GM12878 (cell line): ENCODE measurements at places on chromosomes 16 and 17. TPM values are rescaled to one million over a fixed set of nuclear protein-coding genes. Genes with fewer than 3 reads are reported as not detected.
A peak's percentile ranks its signal among the peaks of the same experiment; 100 is the strongest.

Gene LRRC46
- total RNA-seq: 0.38 and 0.53 TPM in 2 replicates

Gene TBC1D26
- not detected in 2 replicates for total RNA-seq

Gene GCGR
- not detected in 2 replicates for total RNA-seq

Gene TP53TG3F
- not detected in 2 replicates for total RNA-seq

DNA sequence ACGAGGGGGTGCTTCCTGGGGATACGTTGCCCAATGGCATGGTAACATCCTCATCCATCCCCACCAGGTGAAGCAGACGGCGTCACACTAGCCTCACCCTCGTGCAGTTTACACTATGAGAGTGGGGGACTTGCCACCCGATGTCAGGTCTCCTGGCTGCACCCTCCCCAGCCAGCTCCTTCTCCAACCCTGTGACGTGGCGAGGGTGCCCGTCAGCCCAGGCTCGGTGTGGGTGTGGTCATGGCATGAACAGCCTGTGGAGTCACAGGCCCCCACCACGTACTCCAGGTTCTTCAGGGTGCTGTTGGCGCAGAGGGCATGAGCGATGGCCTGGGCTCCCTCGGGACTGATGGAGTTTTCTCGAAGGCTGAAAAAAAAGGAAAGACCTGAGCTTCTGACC, 28.3 kb downstream of the NLRC3 start:
- no peak for DNase-seq

Gene DLX4
- total RNA-seq: 0.23 and 0.43 TPM in 2 replicates

DNA sequence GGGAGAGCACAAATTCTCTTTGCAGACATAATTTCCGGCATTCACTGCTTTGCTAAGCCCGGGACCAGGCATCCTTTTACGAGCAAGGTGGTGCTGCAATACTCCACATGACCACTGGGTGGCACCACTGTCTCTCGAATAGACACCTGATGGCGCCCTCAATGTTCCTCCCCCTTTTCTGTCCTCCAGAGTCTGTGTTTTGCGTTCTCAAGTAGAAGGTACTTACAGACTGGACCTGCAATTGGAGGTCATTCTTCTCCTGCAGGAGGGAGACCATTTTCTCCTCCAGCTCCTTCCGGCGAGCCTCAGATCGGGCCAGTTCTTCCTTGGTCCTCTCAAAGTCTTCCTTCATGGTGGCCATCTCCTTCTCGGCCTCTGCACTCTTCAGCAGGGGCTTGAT, 45.2 kb downstream of the MYH13 start:
- peak; percentile 35 for DNase-seq

Gene OR3A3
- not detected in 2 replicates for total RNA-seq

DNA sequence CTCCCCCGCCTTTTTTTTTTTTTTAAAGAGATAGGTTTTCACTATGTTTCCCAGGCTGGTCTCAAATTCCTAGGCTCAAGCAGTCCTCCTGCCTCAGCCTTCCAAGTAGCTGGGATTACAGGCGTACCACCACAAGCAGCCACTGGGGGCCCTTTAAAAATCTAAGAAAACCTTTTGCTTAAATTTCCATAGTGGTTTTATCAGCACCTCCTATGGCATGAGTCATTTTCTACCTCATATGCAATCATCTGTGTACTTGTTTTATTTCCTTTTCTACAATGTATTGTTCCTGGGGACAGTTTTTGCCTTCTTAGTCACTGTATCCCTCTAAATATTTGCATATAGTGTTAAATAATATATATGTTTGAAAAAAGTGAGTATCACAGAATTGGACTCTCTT, 29.2 kb downstream of the GNA13 start:
- DNase-seq: peak; percentile 45

GRCh38 chr17:2844416-2844815, 48.2 kb downstream of the RAP1GAP2 start:
- no peak for DNase-seq

DNA sequence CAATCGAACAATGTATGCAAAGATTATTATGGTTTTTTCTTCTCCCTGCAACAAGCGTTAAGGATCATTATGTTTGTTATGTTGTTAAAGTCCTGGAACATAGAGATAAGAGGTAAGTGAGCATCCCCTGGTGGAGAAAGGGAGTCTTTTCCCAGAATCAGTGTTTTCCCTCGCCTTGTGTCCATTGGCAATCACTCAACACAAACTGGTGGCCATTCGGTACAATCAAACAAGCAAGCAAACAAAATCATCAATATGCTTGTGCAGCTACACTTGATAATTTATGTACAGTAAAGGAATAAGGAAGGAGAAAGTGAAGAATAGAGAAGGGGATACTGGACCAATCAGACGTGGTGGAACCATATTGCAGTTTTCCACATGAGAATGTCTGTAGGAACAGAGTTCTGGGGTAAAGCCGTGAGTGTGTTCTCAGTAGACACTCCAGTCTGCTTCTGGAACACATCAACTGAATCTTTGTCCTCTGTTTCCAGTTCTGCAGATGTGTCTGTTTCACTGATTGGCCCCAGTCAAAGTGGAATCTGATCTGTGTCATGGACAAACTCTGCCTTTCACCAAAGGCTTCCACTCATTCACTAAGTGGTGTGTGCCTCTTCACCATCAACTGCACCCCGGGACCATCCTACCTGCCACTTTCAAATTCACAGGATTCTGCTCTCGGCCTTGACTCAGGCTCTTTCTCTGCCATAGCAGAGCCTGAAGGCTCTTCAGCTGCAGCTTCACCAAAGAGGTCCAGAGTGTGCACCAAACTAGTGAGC, 169.5 kb downstream of the AHSP start:
- DNase-seq: no peak

DNA sequence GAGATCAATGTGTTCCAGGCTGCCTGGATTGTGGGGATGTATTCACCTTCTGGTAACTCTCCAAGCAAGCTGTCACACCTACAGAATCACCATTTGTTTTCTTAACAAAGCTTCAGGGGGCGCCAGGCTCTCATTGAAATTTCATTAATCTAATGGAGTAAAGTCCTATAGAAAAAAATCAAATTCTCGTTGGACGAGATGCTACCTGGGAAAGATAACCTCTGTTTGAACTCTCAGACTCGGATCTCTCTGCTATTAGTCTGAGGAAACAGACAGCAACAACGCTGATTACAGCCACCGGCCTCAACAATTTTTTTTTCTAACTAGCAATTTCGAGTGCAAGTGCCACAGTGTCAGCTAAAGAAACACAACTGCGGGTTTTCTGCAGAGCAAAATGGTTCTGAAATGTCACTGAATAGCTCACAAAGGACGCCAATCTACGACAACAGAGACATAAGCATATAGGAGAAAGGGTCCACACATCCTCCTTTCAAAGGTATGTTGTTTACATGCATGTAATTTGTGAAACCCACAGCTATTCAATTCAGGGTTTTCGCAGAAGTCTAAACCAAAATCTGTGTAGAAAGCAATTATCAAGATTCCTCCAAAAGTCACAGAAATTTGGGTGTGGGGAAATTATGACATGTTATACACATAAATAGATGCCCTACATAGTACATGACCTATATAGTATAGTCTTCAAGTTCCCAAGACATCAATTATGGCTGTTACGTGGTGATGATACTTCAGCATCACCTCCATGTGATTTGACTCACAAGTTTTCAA, 135.8 kb downstream of the SKAP1 start:
- no peak for DNase-seq

GRCh38 chr16:79790854-79791253, 190.3 kb upstream of the MAF start:
- DNase-seq: no peak

DNA sequence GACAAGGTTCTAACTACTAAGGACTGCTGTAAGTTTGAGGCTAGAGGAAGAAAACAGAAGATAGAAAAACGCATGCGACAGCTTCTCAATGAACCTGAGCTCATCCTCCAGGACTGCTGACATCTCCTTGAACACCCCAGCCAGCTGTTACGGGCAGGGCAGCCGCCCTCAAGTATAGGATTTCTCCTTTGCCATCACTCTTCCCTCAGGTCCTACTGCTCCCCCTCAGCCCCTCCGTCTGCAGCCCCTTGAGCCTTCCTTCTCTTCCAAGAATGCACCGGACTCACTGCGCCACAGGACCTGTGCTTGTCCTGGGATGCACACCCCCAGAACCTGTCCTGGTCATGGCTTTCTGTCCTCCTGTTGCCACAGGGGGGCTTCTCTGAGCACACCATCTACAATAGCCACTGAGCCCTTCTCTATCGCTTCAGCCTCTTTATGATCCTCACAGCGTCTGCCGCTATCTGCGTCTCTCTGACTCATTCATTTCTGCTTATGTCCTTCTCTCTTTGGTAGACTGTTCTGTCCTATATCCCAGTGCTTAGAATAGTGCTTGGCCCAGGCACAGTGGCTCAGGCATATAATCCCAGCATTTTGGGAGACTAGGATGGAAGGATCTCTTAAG, 15.7 kb upstream of the XYLT2 start:
- no peak for DNase-seq

Gene KCNAB3
- total RNA-seq: 3.9 and 7.0 TPM in 2 replicates

Gene CD79B
- 102 and 113 TPM in 2 replicates for total RNA-seq

DNA sequence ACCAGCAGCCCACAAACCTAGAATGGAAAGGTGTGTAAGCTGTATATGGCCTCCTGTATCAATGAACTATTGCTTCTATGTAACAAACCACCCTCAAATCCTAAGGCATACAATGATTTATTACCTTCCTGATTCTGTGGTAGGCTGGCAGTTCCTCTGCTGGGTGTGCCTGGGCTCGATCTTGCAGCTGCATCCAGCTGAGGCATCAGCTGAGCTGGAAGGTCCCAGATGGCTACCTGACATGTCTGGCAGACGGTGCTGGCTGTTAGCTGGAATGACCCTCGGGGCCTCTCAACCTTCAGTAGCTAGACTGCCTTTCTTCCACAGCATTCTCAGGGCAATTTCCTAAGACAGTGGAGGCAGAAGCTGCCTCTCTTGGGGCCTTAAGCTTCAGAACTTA, 152.7 kb downstream of the RAB11FIP4 start:
- no peak for DNase-seq

- DNase-seq: no peak
Measured at GRCh38 chr16:83040174-83040573, 413.4 kb downstream of the CDH13 start.

- no peak for DNase-seq
Measured at GRCh38 chr17:42321555-42321954, 33.3 kb downstream of the STAT5A start.

Gene C16orf96
- 0.05 and 0.08 TPM in 2 replicates for total RNA-seq

GRCh38 chr16:53944025-53944424, 240.1 kb downstream of the FTO start:
- DNase-seq: no peak

GRCh38 chr16:50583211-50583610, 35.0 kb downstream of the NKD1 start:
- DNase-seq: no peak

Gene KRT14
- total RNA-seq: not detected in 2 replicates

DNA sequence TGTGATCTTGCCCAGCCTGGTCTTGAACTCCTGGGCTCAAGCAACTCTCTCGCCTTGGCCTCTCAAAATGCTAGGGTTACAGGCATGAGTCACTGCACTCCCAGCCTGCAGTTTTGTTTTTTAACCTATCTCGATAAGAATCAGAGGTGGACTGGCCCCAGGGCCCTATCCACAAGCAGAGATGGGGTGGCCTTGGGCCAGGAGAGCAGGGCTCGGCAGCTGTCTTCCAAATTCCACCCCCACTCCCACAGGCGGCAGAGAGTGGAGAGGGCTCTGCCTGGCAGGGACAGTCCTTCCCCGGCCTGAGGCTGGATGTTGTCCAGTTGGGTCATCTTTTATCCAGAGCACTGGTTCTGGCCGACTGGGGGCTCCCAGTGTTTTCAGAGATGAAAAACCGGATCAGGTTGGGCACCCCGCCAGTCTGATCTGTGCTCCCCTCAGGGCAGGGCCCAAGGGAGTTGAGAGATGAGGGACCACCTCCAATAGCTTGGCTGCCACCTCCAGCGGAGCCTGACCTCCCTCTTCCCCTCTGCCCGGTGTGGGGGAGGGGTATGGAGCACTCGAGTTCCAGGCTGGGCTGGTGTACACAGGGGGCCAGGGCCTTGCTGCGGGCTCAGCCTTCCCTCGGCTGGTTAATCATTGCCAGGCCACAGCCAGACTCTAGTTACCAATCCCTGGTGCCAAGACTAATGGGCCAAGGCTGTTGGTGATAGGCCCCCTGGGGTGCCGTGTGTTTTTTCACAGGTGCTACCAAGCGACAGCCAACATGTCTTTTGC, 30.3 kb upstream of the MYO15B start:
- no peak for DNase-seq

Gene CACNG1
- total RNA-seq: not detected in 2 replicates

Gene NOG
- total RNA-seq: 0.10 TPM in 1 of 2 replicates, not detected in the other

DNA sequence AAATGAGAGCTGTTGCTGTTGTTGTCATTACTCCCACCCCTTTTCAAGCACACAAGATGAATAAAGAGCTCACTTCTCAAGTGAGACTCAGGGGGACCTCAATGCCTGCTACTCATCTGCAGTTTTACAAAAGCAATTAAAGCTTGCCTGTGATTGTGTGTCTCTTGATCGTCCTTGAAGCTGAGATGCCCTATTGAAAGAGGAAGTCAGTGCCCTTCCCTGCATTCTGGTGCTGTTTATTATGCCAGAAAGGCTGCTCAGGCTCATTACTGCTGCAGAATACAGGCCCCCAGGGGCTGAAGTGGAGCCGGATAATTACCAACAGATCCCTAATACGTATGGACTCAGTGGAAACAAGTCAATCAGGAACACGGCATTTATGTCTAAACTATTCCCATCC, 147.2 kb downstream of the HS3ST2 start:
- no peak for DNase-seq

DNA sequence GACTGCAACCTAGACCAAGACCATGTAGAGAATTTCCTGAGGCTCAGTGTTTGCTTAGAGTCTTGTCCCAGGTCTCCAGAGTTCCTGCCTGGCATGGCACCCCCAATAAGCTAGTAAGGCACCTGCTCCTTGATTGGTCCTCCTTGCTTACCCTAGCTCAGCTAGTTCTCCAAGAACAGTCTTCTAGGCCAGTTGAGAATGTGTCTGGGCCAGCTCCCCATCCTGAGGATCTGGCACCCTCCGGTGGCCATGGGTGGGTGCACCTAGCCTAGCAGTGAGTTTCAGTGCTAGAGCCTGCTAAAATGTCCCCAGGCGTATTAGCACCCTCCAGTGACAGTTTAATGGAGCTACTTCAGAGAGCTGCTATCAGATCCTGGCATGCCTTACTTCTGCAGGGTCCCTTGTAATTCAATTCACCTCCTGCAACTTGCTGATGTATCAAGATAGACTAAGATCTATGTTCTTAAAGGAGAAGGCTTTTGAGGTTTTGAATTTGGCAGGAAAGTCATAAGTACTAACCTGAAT, 44.4 kb upstream of the MED13 start:
- DNase-seq: peak; percentile 77

- no peak for DNase-seq
Measured at GRCh38 chr17:73148540-73149334, 16.1 kb upstream of the SSTR2 start.

Gene MED13
- 47.5 and 49.5 TPM in 2 replicates for total RNA-seq

- DNase-seq: no peak
Measured at GRCh38 chr16:31213877-31214707, at the start of gene TRIM72. TSS of gene TRIM72 (plus strand) at chr16:31214119. CDS start at chr16:31214739, 620 bp downstream.

GRCh38 chr16:4733747-4734062, 366 bp downstream of the ANKS3 start:
- DNase-seq: no peak

- no peak for DNase-seq
Measured at GRCh38 chr17:7654832-7655540, 4.3 kb downstream of the ATP1B2 start.
